NCI-H187 treated with DMSO at 0.1 percent for 48 hours (cell line): ENCODE measurements at places on chromosomes 1 and 21.

DNA sequence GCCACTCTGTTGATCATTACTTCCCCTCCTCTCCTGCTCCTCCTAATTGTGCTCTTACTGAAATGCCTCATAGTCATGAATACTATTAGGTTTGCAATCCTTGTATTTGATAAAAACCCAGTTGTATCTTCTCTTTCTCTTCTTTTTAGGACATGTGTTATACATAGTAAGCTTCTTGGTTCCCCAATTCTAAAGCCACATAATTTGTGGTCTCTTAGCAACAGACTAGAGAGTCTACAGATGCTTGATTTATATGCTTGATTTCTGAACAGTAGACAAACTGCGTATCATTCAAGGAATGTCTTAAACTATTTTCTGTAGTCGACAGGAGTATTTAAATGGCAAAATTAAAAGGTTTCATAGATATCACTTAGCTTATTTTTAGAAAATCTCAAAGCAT lies 1598.9 kb downstream of the PLA2G4A start:
- DNase-seq, result no peak

DNA sequence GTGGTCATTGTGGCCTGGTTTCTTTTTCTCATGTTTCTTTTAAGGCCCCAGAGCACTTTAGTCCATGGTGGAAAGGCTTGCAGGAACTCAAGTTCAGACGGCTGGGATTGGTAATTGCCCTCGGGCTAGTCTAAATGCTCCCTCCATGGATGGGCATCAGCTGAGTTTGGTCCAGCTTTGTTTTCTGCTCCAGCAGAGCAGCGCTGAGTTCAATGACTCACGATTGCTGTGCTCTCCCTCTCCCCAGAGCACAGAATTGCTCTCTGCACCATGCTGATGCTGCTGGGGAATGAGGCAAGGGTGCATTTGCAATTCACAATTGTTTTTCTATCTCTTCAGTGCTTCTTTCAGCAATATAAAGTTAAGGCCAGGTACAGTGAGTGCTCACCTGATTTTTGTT lies 1.8 kb upstream of the OR2T6 start:
- DNase-seq, result no peak

GRCh38 chr1:24926563-24927249 lies 3.4 kb downstream of the RUNX3 start:
- DNase-seq, result no peak

DNA sequence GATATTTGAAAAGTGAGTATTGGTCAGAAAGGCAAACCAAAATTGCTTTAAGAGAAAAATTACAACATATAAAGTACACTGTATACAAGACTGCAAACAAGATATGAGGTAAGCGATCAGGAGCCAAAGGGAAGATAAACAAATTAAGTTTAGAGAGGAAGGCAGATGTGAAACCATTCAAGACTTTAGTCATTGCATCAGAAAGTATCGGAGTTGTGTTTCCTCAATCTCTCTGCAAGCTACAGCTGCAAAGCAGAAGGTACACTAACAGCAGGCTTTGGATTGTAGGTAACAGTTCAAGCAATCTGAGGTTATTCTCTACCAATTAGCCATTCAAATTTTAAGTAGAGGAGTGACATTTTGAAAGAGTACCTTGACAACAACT lies 21.3 kb upstream of the TLCD4 start:
- no peak for DNase-seq

- no peak for DNase-seq
These were observed 314.3 kb downstream of the HHIPL2 start for GRCh38 chr1:222233444-222234158.

DNA sequence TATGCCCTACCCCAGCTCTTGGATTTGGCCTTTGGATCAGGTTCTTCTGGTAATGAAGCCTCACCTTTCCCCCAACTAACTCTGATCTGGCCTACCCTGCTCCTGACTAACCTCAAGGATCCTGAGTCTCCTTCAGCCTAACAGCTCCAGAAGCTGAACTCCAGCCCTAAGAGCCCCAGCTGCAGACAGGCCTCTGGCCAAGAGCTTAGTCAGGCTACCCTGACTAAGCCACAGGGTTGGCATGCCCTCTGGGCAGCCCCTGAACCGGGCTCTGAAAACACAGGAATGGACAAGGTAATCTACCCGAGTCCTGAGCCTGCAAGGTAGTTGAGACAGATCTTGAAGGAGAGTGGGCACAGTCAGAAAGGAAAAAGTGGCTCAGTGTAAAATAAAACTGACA lies 29.4 kb downstream of the COA7 start:
- no peak for DNase-seq

DNA sequence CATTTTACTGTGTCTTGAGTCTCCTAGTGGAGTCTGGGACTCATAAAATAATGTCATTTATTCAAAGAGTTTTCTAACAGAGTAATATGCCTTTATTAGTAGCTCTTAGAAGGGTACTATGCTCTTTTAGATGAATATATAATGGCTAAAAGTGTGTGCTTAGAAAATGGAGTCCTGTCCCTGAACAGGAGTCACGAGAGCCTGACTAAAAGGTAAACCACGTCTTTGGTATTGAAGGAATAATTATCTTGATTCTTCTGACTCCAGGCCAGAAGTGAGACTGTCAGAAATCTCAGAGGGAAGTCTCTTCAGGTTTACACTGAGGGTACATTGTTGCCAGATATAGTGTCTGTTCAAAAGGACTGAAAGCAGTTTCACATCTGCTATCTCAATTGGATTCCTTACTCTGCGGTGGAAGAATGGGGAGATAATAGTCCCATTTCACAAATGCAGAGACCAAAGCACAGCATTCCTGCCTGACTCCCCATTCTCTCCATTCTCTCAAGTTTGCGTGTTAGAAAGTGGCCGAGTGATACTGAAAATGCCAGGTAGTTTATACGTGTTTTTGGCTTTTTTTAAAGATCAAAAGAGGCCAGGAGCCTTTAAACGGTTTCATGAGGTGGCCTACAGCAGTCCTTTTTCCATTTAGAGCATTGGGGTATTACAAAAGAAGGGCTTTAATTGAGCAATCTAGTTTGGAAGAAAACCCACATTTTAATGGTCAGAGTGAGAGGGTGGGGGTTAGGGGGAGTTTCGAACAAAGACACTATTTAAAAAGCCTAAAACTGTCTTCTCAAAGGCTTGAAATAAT lies 176.6 kb downstream of the VPS13D start:
- no peak for DNase-seq

GRCh38 chr1:6991266-6991665 lies 206.0 kb downstream of the CAMTA1 start:
- DNase-seq, result no peak

DNA sequence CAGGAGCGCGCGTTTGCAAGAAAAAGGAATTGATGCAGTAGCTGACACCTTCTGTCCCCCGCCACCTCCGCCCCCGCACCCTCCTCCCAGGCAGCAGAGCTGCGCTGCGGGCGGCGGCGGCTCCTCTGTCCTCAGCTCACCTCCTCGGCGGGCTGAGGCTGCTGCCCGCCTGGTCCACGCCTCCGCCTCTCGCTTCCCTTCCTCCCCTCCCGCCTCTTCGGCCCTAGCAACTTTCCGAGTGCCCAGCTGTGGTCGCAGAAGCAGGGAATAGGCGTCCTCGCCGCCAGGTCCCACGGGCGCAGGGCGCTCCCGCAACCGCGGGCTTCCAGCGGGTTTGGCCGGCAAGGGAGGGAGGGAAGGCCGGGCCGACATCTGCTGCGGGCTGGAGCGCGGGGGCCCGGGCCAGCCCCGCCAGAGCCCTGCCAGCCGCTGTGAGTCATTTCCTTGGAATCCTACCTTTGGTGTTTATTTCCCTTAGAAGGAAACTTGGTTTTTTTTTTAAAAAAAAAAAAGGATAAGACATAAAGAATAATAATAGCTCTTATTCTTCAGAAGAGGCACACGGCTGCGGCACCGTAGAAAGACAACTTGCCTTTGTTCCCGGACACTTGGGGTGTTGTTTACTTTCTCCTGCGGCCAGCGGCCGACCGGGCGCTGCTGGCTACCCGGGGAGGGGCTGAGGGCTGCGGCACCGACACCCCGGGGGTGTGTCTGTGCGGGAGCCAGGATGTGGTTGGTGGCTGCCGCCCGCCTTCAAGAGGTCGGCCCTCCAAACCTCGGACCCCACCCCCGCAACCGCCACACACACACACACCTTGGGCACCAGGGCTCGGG lies 1.1 kb downstream of the SERTAD4 start:
- DNase-seq, result no peak

DNA sequence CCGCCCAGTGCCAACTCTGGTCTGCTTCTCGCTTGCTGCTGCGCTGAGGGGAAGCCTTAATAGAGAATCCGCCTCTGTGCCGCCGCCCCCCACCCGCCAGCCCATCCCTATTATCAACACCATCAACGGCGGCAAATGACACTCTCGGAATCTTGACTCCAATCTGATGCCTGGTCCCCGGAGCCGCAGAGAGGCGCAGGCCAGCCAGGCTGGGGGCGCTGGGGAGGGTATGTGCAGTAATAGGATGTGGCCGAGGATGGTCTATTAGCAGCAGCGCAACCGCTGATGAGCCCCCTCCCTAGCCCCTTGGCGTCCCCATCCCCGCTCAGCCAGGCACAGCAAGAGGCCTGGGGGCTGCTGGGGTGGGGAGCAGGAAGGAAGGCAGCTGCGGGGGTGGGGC lies 15.1 kb upstream of the DMBX1 start:
- DNase-seq, result no peak

DNA sequence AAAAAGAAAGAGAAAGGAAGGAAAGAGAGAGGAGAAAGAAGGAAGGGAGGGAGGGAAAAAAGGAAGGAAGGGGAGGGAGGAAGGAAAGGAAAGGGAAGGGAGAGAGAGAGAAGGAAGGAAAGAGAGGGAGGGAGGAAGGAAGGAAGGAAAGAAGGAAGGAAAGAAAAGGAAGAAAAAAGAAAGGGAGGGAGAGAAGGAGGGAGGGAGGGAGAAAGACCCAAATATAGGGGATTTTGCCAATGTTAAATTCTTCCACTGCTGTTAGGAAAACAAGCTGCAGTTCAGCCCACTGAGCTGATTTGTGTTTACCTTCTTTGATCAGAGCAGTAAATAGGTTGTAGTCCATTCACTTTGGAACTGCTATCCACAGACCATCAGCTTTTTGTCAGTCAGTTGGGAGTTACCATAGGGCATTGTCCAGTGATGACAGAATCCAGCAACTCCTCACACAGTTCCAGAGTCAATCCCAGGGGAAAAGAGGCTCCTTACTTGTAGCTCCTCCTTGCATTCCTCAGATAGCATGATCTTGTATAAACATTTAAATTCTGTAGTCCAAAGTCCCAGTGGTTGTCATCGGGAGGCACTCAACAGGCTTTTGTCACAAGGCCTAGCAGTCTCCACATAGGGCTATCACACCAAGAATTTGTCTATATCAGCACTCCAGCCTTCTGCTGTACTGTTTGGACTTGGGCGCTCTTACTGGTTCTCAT lies 13.5 kb upstream of the PPP1R8 start:
- no peak for DNase-seq

DNA sequence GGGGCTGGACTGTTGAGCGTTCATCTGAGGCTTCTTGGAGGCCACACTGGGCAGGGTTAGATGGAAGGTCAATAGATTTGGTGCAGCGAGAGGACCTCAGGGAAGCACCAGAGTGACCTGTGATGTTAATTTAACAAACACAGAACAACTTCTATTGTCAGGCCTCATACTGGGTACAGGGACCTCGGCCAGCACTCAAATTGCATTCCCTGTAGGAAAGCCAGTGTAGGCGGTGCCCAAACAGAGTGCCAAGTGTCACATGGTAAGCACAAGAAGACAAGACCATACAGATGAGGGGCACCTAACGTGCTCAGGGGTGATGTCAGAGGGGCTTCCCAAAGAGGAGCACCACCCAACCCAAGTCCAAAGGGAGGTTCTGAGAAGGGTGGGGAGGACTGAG lies 1.3 kb downstream of the TMEM269 start:
- no peak for DNase-seq

DNA sequence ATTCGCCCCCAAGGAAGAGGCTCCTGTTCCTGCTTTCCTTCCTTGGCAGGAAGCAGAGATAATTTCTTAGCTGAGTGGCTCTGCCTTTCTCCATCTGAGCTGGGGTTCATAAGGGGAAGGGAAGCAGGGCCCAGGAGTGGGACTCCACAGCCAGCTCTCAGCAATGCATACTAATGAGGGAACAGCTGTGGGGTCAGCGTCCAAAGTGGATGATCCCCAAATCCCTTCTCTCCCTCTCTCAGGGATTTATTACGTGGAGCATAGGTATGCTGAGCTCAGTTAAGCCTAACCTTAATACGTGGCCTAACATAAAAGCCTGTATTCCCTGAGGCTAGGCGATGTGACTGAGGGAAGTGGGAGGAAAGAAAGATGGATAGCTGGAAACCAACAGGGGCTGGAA lies 87.3 kb upstream of the CTTNBP2NL start:
- no peak for DNase-seq

DNA sequence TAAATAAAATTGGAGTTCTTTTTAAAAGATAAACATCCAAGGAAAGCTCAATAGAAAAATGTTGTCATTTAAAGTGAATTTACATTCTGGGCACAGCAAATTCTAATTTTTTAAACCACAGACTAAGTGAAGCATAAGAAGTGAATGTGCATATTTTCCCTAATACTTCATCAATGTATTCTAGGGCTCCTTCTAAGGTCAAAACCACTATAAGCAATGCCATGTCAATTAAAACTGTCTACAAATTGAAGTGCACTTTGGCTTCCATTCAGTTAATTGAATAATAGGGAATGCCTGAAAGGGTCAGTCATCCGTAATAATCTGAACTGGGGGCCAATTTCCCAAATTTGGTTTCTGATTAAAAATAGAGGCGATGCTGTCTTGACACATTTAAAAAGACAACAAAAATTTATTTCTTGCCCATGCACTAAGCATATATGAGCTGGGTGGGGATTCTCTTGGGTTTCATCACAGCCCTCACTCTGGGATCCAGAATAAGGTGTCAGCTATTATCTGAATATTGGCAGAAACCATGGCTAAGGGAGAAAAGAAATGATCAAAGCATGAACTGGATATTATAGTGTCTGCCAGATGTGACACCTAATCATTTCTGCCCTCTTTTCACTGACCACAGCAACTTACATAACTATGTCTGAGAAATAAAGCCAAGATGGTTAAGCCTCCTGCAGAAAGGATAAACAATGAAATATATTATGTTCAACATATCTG lies 660.6 kb upstream of the B3GALT2 start:
- no peak for DNase-seq

GRCh38 chr1:26079960-26080814 lies 12.8 kb upstream of the TRIM63 start:
- DNase-seq, result no peak

GRCh38 chr1:19504796-19505692 lies 19.7 kb upstream of the CAPZB start:
- no peak for DNase-seq

DNA sequence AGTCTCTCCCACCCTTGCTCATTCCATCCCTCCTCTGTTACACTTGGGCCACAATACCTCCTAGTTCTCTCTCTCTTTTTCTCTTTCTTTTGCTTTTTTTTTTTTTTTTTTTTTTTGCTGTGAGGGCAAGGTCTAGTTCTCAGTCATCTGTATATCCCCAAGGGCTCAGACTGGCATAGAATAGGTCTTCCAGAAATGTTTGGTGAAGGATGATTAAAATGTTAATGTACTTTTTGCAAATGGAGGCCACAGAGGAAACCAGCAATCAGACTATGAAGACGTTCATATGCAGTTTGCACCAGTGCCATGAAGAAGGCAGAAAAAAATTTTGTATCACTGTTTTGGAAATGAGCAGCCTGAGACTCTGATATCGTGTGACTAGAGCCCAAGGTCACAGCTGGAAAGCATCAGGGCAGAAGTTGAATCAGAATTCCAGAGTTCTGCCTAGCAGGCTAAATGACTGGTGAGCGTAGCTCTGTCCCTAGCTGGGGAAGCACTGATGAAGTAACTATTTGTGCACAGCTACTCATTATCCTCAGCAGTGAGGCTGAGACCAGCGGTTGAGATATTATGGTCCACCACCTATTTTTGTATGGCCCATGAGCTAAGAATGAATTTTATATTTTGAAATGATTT lies 186.5 kb downstream of the TGFBR3 start:
- DNase-seq, result no peak
